ENCODE measurements at places on chromosomes 12 and 14. TPM values are rescaled to one million over a fixed set of nuclear protein-coding genes. Genes with fewer than 3 reads are reported as not detected.

DNA sequence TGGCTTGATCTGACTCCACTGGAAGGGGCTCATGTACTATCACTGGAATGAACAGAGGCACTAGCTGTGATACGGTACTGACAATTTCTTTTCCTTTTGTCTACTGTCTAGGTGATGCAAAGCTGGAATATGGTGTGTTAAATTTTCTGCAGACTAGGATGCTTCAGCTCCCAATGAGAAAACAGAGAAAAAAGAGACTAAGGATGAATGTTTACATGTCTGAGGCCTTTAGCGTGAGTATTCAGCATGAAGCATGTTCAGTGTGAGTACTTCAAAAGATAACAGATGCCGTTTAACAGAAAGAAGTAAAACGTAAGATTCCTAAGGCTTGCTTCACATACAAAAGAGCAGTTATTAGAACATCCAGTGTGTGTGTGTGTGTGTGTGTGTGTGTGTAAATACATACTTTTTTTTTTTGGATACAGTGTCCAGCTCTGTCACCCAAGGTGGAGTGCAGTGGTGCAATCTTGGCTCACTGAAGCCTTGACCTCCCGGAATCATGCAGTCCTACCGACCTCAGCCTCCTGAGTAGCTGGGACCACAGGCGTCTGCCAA is 92.3 kb upstream of the FERMT2 start:
- no peak for DNase-seq

GRCh38 chr12:75982169-75982564 is 49.4 kb downstream of the PHLDA1 start:
- DNase-seq = no peak

TMPRSS12 gene
- not detected for total RNA-seq

CLEC9A gene
- not detected for total RNA-seq

GRCh38 chr12:41510470-41510869 is 322.4 kb downstream of the PDZRN4 start:
- no peak for DNase-seq

GRCh38 chr14:57709909-57710308 is 156.0 kb downstream of the SLC35F4 start:
- no peak for DNase-seq

DNA sequence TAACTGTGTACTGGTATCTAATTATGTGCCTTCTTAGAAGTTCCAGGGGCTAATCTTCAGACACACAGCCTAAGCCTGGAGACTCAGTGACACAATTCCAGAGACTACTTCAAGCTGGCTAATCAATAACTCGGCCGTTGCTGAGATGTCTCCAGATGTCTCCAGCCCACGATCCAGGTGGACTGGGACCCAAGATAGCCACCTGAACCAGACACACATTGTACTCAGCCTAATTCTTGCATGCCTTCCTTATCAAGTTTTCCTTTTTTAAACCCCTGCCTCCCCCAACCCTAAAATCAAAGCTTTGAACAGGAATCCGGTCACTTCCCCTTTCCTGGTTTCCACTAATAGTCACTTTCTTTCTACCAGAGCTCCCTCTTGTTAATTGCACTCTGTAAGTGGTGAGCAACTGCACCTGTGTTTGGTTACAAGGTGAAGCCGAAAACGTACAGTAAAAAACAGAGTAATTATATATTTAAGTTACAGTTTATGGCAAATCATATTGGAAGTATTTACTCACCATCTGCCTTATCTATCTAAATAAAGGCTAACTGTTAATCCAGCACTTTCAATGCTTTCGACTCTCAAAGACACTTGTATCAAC is 39.8 kb upstream of the PTGDR start:
- DNase-seq = peak; percentile 77

DNA sequence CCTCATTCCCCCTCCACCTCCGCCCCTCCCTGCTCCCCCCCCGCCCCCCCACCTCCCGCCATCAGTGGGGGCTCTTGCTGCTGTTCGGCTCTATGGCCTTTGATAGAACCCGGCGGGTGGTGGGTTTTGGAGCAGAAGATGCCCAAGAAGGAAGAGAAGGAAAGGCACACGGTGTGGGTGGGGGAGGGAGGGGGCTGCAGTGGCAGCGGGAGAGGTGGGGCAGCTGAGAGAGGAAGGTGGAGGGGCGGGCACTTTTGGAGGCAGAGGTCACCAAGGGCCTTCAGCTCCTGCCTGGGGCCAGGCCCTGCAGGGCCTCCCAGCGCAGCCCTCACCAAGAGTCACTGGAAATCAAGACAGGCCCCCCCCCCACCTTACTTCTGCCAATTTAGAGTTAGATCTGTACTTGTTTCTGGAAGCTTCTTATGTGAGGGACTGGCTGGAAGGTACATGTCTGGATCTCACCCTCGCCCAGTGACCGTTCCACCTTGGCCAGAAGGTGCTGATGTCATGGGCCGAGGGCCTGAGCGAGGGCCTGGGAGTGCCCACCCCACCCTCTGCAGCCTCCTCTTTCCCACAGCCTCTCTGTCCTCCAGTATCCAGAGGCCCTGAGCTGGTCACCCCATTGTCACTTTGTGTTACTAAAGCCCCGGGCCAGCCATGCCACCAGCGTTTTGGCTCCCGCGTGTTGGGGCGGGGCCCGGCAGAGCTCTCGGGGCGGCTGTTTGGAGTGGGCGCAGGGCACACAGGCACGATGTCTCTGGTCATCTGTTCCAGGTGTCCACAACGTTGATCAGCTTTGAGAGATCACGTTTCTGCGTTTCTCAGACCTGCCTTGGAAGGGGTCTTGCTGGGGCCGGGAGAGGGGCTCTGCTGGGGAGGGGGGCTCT is 153.9 kb downstream of the KIF26A start:
- DNase-seq = peak; percentile 10

NEUROD4 gene
- total RNA-seq = not detected

ABHD12B gene
- not detected for total RNA-seq

ANO2 gene
- total RNA-seq = 0.63 TPM

DNA sequence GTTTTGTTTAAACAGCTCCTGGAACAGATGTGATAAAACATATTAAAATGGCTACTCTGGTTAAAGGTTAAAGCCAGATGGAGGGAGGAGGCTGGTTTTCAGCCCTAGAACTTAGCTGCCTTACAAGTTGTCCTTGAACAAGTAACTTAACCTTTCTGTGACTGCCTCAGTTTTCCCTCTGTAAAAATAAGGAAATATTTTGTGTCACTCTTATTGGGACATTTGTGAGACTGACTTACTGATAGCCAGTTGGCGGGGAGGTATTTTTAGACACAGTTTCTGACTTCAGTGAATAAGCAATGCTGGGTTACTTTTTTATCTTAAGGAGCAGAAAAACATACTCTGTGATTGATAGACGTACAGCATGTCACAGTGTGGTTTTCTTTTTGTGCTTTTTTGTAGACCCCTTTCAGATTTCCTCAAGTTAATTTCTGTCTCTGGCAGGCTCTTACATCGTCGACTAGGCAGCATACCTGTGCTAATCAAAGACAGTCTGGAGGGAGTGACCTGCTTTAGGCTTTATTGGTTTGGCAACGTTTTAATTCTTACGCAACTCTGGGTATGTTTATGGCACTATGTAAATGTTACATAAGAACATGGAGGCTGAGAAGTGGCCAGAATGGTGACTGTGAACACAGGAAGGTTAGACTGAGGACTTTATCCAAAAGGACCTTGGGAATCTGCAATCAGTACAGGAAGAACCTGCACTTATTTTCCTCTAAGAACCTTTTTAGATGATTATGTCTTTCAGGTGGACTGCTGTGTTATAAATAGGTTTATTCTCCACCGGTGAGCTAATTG is 3.3 kb downstream of the ACVR1B start:
- DNase-seq = no peak

PFDN5 gene
- 264 TPM for total RNA-seq

GRCh38 chr12:19528750-19529149 is 89.5 kb downstream of the AEBP2 start:
- no peak for DNase-seq

MYF5 gene
- not detected for total RNA-seq

OTX2 gene
- total RNA-seq = not detected

AKAP3 gene
- total RNA-seq = 1.6 TPM

GRCh38 chr14:68784226-68784910 is 8.5 kb downstream of the ZFP36L1 start:
- peak; percentile 92 for DNase-seq

DNA sequence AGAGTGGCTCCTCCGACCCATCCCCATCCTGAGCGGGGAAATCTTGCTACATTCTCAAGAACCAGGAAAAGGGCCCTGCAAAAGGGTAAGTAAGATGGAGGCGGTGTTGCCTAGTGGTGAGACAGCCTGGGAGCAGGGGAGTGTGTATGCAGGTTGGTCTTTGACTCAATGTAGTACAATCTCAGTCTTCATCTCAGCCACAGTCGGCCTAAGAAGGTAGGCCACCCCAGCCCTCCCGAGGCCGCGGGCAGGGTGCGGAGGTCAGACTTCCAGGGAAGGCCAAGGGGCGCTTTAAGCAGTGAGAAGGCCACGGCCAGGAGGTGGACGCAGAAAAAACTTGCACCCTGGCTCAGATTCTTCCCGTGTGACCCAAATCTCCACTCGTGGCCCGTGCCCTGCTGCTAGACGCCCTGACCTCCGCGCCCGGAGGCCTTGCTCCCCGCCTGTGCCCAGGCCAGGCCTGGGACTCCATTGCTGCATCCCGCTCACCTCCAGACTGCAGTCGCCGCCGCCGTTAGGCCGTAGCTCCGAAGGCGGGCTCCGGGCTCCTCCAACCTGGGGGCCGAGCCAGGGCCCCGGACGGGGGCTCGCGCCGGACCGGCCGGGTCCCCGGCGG is 435 bp downstream of the FOXM1 start:
- DNase-seq = peak; percentile 61

- no peak for DNase-seq
Observed at GRCh38 chr12:91098461-91098860, 12.8 kb downstream of the LUM start.

DNA sequence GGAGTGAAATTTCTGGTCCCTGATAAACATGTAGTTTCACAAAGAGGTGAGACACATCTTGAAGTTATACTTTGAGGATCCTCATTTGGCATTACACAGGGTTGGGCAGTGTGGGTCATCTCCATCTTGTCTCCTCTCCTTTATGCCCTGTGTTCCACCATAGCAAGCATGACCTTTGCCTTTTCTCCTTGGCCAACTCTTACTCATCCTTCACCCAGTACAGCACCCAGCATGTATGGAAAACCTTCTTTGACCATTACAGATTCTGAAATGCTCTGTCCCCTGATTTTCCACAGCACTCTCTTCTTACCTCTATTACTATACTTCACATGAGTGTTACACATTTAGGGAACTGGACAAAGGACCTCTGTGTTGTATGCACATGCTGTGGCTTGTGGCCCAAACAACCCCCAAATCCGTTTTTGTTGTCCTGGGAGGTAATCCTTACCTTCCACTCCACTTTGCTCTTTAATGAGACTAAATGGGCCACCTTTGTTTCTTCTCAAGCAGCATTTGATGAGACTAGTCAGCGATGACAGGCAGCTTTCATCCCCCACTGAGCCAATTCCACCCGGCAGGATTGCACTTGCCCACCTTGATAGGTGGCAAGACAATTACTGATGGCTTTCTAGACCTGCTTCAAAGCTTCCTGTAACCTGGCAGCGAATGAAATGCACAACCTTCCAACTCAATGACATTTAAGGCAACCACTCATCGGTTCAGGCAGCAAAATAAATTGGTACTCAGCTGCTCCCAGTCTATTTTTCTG is 163.5 kb downstream of the MON2 start:
- no peak for DNase-seq

GRCh38 chr12:27424631-27425230 is 21.8 kb upstream of the SMCO2 start:
- DNase-seq = peak; percentile 51

DNA sequence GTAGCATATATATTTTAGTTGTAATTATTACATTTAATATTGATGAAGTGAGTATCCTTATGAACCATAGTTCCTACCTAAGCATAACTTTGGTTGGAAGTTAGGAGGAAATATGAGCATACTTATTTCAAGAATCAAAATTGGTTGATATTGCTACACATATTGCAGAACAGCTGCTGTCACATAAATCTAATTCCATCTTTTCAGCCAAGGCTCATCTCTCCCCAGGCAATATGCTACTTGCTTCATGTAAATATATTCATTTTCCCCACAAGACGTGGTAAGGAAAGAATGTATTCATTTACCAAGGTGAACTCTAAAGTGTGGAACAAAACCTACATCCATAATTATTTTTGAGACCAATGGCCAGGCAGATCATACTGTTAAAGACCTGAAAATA is 62.5 kb upstream of the HIF1A start:
- no peak for DNase-seq

DNA sequence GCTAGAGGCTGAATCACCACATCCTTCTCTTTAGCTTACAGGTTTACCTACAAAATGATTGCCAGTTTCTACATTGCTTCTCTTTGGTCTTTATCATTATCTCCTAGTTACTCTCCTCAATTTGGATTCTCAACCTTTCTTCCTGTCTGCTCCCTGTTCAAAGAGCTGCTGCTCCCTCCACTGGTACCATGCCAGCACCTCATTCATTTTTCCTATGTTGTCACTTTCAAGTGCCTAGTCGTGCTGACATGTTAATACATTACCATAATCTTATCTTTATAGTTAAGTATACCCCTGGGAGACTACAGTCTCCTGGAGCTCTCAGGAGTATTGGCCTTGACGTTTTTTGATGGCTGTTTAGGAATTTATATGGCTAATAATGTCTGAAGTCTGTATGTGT is 14.2 kb downstream of the FRS2 start:
- no peak for DNase-seq

HECTD1 gene
- 147 TPM for total RNA-seq

GRCh38 chr12:76685246-76685678 is 78.7 kb upstream of the ZDHHC17 start:
- DNase-seq = no peak

DNA sequence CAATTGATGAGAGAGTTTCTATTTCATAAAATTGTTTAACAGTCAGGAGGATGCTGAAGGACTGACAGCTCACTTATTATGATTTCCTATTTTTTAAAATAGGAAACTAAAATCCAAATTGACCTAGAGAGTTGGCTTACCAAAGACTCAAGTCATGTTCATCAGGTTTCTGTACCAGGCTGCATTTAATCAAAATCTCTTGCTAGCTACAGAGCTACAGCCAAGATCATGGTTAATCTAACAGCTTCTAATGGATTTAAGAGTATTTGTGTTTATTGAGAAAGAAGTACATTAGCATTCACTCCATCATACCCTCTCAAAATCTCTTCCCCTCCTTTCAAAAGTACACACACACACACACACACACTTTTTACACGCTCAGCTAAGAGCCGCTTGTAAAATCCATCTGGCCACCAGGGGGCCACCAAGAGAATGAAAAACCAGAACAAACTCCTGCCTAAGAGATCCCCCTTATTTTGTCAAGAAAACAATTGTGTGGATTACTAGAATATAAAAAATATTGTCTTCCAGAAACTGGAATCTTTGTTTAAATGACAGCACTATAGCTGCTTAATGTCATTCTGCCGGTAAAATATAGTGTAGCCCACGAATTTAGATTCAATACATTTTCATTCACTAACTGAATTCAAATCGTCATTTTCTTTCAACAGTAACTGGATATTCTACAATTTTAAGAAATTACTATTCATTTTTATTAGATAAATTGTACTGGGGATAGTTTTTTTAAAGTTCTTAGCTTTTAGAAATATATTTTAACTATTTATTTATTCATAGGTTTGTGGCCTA is 334.0 kb downstream of the BTG1 start:
- DNase-seq = peak; percentile 70

- DNase-seq = no peak
Observed at GRCh38 chr12:89873745-89874144, 165.1 kb upstream of the ATP2B1 start.

GPR84 gene
- total RNA-seq = not detected

Data from Caco-2 (cell line).